ENCODE measurements at places on chromosomes 3 and 15. TPM values are rescaled to one million over a fixed set of nuclear protein-coding genes. Genes with fewer than 3 reads are reported as not detected.
A peak's percentile ranks its signal among the peaks of the same experiment; 100 is the strongest.

DNA sequence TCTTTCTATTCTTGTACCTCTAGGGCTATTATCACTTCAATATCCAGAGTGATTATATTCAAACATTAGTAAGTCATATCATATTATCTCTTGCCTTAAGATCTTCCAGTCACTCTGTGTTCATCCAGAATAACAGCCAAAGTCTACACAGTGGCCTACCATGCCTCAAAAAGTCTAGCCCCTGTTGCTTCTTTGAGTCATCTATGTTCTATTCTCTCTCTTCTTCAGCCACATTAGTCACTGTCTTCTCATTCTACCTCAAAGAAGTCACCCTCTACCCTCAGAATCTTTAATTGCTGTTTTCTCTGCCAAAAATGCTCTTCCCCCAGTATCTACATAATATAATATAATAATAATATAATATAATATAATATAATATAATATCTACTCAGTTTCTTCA, 356.0 kb downstream of the NLGN1 start:
- DNase-seq: no peak

- DNase-seq: no peak
These were observed 18.6 kb downstream of the GPD1L start for GRCh38 chr3:32125012-32125411.

DNA sequence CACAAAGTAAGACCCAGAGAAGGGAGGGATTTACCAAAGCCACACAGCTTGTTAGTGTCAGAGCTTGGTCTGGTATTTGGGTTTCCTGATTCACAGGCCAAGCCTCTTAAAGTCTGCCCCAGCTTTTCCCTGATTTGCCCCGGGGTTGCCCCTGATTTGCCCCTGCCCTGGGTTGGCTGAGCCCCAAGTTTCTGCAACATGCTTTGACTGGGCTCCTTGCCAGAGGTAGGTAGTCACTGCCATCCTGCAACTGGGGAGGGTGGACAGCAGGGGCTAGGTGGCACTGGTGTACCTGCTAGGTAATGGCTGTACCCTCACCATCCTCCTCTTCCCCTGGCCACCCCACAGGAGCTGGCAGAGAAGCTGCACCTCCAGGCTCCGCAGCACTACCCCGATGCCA, 2.5 kb downstream of the MPI start:
- no peak for DNase-seq

GRCh38 chr15:99032935-99033334, 25.3 kb upstream of the PGPEP1L start:
- no peak for DNase-seq

GRCh38 chr3:185152410-185153170, at the start of gene C3orf70:
Gene C3orf70, minus strand, starts transcription at chr3:185153060. Its CDS starts 237 bp downstream, at chr3:185152823.
- DNase-seq: peak; percentile 6

GRCh38 chr15:68658151-68658550, 79.4 kb downstream of the CORO2B start:
- DNase-seq: no peak

- peak; percentile 79 for DNase-seq
These were observed 58.4 kb downstream of the TMEM44 start for GRCh38 chr3:194574639-194575483.

CPN2 gene
- total RNA-seq: not detected

DNA sequence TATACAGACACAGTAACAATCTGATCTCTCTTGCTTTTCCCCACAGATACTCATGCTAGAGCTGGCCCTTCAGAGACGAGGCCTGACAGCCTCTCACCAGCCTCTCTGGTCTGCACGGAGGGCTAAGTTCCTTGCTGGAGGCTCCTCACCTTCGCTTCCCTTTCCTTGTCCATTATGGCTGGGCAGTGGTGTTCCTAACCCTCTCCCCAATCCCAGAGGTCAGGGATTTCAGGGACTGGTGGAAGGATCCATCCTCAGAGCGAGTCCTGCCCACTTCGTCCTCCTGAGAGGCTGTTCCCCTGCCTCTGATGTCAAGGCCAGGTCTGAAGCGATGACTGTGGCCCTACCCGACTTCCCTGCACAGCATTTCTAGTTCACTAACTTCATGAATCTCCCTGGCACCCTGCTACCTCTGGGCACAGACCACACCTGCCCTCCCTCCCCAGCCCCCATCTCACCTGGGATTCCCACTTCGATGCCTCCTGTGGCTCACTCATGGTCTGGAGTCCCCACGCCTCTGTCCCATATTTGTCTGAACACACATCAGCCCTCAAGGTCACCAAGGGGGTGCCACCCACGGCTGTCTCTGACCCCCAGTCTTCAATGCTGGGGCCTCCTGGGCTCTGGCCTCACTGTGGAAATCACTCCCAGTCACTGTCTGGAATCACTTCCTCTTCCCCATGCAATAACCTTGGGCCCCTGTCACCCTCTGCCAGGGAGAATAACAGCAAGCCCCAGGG, 124.9 kb upstream of the PRR20G start:
- DNase-seq: no peak

DNA sequence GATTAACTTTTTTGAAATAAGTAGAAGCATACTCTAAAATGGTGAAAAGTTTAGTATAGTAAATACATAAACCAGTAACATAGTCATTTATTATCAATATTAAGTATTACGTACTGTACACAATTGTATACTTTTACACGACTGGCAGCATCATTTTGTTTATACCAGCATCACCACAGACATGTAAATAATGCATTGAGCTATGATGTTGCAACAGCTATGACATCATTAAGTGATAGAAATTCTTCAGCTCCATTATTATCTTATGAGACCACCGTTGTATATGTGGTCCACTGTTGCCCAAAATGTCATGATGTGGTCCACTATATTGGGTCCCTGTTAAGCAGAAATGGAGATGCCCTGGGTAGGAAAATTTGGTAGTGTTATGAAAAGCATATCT, 51.3 kb downstream of the DRD3 start:
- DNase-seq: no peak

DNA sequence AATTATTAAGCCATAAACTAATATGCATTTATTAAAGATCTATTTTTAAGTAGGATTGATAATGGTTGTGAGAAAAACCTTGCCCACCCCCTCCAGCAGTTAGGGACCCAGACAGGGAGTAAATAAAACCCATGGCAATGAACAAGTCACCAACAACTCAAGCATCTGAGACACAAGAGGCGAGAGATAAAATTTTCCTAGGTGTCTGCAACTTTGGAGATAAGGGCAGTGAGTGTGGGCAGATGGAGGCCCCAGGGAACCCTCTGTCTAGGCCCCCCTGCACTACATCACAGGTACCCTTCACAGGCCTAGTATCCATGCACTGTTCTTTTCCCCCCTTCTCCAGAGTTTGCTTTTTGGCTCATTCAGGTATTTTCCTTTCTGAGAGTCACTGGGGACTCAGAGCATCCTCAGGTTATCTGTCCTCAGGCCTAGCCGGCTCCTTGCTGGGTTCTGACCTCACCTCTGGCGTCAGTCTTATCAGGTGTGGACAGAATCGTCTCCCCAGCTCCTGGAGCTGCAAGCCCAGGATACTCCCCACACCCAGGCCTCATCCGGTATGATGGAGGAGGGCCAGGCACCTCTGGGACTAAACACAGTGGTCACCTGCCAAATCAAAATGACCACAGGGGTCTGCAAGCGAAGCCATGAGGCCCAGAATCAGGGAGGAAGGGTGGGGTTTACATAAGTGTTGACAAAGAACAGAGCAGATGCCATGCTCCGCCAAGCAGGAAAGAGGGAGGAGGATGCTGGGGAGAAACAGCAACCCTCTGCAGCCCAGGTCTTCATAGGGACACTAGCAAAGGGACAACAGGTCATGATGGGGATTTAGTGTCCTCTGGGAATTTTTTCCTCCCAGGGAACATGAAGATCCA, 50.4 kb downstream of the CCNL1 start:
- DNase-seq: no peak

GATM gene
- 0.20 TPM for total RNA-seq

GRCh38 chr3:99365979-99366378, 272.4 kb upstream of the COL8A1 start:
- DNase-seq: no peak

DNA sequence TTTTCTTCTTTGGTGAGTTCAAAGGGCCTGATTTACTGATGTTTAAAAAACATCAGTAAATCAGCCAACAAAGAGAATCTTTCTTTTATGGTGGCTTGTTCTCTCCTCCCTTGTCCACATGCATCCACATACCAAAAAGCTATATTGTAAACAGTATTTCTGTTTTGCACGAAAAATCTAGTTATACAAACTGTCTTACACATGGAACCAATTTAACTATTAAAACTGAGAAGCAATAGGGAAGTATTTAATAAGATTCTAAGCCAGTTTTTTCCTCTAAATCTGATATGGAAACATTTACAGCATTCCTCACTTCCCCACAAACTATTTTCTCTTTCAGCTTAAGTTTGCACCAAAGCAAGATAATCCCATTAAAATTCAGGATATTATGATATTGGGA, 110.8 kb upstream of the ICE2 start:
- no peak for DNase-seq

Measured in foreskin keratinocyte (primary cell).